Hippocampal formation (tissue), 2 donors: ENCODE measurements at places on chromosomes 1 and 21.
A peak's percentile ranks its signal among the peaks of the same experiment; 100 is the strongest.

DNA sequence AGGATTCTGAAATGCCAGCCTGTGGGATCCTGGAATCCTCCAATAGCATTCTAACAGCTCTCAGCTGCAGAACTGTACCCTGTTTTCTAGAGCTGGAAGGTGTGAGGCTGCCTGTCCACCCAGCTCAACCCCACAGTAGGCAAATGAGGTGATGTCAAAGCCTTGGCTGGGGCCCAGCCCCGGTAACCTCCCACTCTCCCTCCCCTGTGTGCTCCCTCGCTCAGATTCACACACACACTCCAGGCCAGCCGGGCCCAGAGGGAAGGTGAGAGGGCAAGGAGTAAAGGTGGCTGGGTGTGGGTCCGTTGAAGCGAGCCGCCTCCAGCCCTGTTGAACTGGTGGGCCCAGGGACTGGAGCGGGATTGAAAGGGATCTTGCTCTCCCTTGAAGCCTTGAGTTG is at the start of gene BSND:
TSS of gene BSND (plus strand) at position 257 of the 400 bp plus-strand sequence. CDS start 254 bp downstream, outside the sequence.
- no peak for DNase-seq

DNA sequence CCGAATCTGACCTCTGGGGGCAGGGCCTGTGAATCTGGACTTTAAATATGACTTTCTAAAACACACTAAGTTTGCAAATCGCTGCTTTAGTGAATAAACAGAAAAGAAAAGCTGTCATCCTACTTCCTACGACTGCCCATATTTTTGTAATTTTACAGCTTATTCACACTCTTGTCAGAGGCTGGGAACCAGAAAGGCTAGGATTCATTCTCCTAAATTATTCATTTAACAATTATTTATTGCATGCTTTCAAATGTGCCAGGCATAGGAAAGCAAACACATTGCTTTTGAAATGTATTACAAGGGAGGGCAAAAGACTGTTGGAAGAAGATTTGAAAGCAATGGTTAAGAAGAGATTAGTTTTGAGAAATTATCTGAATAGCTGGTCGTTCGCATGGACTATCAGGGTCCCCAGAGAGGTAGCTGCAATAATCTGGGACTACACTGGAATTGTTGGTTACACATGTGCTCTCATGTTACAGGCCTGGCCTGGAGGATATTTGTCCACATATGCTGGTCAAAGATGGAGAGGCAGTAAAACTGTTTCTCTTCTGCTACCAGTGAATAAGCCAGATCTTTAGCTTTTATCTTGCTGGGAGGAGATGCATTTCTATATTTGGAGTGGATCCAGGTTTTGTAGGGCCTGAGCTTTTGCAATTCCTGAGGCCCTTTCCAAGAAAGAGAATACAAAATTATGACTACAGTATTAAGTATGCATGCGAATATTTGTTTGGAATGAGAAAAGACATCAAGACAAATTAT is 29.6 kb upstream of the SFPQ start:
- no peak for DNase-seq

DNA sequence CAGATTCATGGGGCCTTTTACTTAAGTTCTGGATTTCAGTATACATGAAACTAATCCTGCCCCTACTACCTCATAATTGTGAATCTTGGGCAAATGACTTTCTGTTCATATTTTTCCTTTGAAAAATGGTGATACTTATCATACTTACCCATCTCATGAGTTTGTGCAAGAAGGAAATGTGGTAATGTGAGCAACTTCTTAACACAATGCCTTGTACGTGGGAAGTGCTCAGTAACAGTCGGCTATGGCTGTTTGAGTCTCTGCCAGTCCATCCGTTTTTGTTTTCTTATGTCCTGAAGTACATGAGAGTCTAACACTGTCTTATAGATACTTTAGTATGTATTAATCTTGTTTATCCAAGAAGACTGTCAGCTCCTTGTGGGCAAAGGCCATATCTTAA is 86.5 kb downstream of the PATJ start:
- no peak for DNase-seq

DNA sequence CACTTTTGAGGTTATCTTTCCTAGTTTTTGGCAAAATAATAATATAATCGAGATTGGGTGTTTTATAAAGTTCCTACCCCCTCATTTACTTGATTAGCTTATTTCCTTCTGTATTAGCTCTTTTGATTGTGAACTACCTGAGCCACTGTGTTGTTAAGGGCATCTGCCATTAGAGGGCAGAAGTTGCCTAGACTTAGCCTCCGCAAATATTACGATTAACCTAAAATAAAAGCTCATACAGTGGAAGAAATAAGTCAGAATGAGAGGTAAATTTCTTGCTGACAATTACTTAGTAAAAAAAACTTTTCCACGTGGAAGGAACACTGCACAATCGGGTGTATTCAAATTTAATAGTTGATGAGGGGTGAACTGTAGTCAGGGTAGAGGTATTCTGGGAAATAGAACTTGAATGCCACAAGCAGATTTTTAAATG is 2.3 kb downstream of the H3-3A start:
- DNase-seq, result no peak

- no peak for DNase-seq
Observed at GRCh38 chr1:205249651-205250050, 21.9 kb downstream of the TMCC2 start.

- DNase-seq, result no peak
Observed at GRCh38 chr1:179440971-179441370, 75.2 kb downstream of the AXDND1 start.

DNA sequence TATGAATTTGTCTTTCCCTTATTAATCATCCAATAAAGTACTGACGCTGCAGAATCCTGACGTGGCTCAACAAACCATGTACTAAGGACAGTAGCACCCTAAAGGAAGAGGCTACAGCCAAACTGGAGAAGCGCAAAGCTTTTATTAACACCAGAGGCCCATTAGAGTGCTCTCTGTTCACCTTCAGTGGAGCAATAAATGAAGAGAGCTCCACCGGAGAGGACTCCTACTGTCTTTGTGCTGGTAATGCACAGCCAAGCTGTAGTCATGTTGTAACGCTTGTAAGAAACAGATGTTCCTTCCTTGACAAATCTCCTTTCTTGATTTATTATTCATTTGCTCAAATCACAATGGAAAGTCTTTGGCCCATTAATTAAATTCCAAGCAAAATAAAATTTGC is 220.7 kb upstream of the RRP15 start:
- no peak for DNase-seq

- no peak for DNase-seq
Observed at GRCh38 chr1:53982034-53982762, 35.8 kb downstream of the LDLRAD1 start.

DNA sequence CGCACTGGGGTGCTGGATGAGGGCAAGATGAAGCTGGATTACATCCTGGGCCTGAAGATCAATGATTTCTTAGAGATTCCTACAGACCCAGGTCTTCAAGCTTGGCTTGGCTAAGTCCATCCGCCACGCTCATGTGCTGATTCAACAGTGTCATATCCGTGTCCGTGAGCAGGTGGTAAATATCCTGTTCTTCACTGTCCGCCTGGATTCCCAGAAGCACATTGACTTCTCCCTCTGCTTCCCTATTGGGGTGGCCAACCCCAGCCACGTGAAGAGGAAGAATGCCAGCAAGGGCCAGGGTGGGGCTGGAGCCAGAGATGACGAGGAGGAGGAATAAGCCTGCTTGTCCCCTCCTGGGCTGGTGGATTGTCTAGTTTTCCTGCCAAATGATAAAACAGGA is 2.2 kb upstream of the CBR3 start:
- no peak for DNase-seq

DNA sequence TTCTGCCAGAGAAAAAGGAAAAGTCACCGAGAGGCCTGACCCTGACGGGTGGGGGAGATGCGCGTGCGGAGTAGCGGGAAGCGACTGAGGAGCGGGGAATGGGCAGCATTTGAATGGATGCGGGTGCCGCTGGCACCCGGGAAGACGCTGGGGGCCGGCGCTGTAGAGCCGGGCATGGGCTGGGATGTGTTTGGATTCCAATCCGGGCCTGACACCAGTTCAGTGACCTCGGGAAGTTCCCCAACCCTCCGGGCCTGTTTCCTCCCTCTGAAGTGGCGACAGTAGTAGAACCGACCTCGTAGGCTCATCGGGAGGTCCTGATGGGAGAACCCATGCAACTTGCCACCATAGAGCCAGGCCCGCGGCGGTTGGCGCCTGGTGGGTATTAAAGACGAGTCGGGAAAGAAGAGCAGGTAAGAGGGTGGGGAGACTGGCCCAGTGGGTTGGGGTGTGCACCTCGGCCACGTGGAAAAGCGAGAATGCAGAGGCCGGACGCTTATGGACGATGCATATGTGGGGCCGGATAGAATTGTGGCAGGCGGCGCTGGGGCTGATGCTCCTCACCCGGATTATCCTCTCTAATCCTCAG is 642 bp upstream of the SLC16A1 start:
- DNase-seq, result peak; percentile 61

GRCh38 chr1:4526747-4527146 is 127.7 kb upstream of the AJAP1 start:
- no peak for DNase-seq

- no peak for DNase-seq
Observed at GRCh38 chr1:212976586-212976985, 26.2 kb downstream of the VASH2 start.

GRCh38 chr1:169933984-169934725 is 40.5 kb upstream of the SCYL3 start:
- DNase-seq, result no peak

GRCh38 chr1:231045286-231045685 is 5.2 kb upstream of the FAM89A start:
- no peak for DNase-seq

- DNase-seq, result no peak
Observed at GRCh38 chr1:206790502-206791250, 18.4 kb upstream of the IL10 start.

DNA sequence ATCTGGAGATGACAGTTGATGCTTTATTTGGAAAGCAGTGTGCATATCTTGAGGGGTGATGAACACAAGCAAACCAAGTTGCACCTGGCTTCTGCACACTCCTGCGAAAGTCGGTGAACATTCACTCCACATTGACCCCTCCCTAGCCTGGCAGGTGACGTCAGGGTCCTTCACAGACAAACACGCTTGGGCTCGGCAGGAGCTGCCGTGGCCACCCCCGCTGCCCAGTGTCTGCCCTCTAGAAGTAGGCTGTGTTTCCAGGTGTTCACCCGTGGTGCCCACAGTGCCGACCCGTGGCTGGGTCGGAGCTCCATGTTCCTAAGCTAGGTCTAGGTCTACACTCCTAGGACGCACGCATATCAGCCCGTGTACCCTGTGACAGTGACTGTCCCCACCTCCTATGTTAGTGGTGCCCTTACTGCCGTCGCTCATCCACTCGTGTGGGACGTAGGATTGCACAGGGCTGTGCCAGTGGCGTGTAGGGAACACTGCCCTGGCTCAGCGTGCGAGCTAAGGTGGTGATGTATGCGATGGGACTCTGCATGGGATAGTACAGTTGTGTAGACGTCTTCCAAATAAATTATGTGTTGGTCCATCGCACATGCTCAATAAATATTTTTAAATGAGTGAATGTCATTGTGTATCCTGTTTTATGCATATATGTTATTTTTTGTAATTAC is 29.0 kb downstream of the PRMT2 start:
- no peak for DNase-seq

DNA sequence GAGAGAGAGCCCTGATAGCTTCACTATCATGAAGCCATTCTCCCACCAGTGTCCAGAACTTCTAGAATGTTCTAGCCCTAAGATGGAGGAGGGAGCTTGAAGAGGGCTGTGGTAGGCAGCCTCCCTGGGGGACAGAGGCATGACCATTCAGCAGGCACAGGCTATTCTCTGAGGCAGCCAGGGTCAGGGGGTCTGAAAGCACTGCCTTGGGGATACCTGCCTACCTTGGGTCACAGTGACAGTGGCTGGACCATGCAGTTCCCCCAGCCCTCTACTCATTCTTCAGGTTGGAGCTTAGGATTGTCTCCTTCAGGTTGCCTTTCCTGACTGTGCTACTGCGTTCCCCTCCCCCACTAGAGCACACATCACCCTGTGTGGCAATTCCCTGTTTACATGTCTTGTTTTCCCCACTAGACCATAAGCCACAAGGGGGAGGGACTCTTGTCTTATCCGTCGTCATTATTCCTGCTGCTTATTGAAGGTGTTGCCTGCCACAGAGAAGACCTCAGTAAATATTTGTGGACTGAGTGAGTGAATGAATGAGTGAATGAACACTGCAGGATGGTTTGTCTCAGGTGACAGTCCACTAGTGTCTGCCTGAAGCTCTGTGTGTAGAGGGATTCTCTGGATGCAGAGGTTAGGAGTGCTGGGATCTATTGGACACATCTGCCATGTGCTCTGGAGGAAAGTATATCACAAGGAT is 5.2 kb downstream of the ZDHHC18 start:
- no peak for DNase-seq

DNA sequence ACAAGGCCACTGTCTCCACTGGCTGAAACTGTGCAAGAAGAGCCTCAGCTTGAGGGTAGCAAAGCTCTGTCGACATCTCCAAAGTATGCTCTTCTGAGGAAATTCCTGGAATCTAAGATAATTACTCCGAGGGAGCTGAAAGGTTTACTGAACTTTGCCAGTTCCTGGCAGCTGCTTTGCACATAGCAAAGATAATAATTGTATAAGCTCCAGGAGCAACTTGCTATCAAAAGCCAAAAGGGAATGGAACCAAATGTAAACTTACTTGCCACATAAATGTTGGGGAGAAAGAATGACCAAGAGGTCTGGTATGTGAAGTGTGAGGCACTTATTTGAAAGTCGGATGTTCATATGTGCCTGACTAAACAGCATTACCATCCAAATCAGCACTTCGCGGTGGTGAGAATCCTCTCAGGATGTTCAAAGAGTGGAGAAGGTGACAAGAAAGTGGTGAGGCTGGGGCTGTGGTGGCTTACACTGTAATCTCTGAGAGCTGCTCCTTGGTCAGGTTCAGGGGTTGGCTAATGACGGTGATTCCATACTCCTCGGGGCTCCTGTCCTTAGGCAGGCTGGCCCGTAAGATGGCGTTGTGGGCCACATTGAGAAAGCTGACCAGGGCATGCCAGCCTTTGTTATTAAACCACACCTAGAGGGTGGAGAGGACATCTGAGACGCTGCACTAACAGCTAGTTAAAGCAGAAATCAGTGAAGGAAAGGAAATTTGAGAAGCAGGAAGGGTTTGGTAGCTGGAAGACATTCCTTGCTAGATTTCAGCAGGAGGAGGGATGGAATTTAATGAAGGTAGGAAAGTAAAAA is 100.0 kb downstream of the ABCA4 start:
- DNase-seq, result no peak

DNA sequence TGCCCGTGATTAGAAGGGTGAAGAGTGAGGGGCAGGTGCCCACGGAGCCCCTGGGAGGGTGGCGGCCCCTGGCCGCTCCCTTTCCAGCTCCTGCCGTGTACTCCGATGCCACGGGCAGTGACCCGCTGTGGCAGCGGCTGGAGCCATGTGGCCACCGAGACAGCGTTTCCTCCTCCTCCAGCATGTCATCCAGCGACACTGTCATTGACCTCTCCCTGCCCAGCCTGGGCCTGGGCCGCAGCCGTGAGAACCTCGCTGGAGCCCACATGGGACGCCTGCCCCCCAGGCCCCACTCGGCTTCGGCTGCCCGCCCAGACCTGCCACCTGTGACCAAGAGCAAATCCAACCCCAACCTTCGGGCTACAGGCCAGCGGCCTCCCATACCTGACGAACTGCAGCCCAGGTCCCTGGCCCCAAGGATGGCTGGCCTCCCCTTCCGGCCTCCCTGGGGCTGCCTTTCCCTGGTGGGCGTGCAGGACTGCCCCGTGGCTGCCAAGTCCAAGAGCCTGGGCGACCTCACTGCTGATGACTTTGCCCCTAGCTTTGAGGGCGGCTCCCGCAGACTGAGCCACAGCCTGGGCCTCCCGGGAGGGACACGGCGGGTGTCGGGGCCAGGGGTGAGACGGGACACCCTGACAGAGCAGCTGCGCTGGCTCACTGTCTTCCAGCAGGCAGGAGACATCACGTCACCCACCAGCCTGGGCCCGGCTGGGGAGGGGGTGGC is 22.0 kb downstream of the PANK4 start:
- no peak for DNase-seq

- DNase-seq, result no peak
Observed at GRCh38 chr21:34724131-34724856, 55.5 kb downstream of the CLIC6 start.
